Stimulated activated CD4-positive, alpha-beta T cell treated with anti-CD3 and anti-CD28 coated beads, Interleukin-1b, Interleukin-23, amount 100 ng/mL, for 48 hours (primary cell): ENCODE measurements at places on chromosomes 11 and 22.
A peak's percentile ranks its signal among the peaks of the same experiment; 100 is the strongest.

- no peak for DNase-seq
Observed at GRCh38 chr22:31332010-31332409, 14.1 kb downstream of the PATZ1 start.

GRCh38 chr22:38751066-38751421 lies 4.8 kb downstream of the SUN2 start:
- no peak for DNase-seq

GRCh38 chr11:64164392-64165312 lies 1.3 kb downstream of the MACROD1 start:
- DNase-seq, result no peak

- DNase-seq, result no peak
Observed at GRCh38 chr22:25007444-25008106, 55.1 kb downstream of the KIAA1671 start.

- peak; percentile 24 for DNase-seq
Observed at GRCh38 chr11:69310934-69311766, 17.2 kb downstream of the MYEOV start.

DNA sequence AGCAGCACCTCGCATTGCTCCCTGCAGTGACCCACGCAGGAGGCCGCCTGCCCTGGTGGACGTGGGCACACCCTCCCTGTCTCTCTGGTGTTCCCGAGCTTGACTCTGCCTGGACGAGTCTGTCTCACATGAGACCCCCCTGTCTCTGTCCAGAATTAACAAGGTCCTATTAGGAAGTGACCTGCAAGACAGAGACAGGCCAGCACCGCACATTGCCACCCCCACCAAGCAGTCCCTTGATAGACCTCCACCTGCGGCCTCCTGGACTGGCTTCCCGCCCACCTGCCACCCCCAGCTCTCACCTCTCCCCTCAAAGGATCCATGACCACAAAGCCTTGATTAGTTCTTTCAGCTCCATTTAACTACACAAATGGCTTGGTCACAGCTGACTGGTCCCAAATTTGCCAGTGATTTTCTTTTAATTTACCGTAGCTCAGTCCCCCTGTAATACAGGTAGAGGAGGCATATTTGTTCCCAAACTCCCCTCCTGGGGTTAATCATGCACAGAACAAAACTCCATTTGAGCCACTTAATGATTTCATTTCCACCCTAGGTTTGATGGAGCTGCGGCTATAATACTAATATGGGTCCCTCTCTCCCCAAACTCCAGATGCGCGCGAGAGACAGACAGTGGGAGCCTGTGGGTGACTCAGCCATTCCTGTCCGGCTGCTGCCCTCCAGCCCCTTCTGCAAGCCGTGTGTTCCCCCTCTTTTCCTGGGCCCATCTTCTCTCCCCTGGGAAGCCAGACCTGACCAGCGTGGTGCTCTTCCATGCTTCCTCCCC lies 11.2 kb downstream of the SPATA19 start:
- DNase-seq, result no peak

- no peak for DNase-seq
Observed at GRCh38 chr22:34960005-34960404, 106.0 kb upstream of the ISX start.

GRCh38 chr11:10526974-10527918 lies 13.7 kb downstream of the RNF141 start:
- no peak for DNase-seq

GRCh38 chr11:72431846-72432245 lies 2.5 kb downstream of the CLPB start:
- DNase-seq, result no peak
